Omental fat pad (tissue), 4 donors: ENCODE measurements at places on chromosomes 1 and 21. TPM values are rescaled to one million over a fixed set of nuclear protein-coding genes. Genes with fewer than 3 reads are reported as not detected.

The AQP10 gene
- total RNA-seq, result not detected

The ILDR2 gene
- total RNA-seq, result 3.5 TPM

The RGS7 gene
- total RNA-seq, result not detected

The S100A3 gene
- total RNA-seq, result 3.2 TPM

The C8B gene
- total RNA-seq, result not detected

The TRIM58 gene
- total RNA-seq, result 0.84 TPM

The NTRK1 gene
- 1.7 TPM for total RNA-seq

The FCRL1 gene
- not detected for total RNA-seq

The SYTL1 gene
- total RNA-seq, result 2.1 TPM

The BTG2 gene
- 76.3 TPM for total RNA-seq

The CCDC185 gene
- total RNA-seq, result not detected

- no peak for DNase-seq
Observed at GRCh38 chr1:201302163-201303152, 19.2 kb downstream of the PKP1 start.

GRCh38 chr1:210786546-210786945, 347.4 kb downstream of the KCNH1 start:
- DNase-seq, result no peak

DNA sequence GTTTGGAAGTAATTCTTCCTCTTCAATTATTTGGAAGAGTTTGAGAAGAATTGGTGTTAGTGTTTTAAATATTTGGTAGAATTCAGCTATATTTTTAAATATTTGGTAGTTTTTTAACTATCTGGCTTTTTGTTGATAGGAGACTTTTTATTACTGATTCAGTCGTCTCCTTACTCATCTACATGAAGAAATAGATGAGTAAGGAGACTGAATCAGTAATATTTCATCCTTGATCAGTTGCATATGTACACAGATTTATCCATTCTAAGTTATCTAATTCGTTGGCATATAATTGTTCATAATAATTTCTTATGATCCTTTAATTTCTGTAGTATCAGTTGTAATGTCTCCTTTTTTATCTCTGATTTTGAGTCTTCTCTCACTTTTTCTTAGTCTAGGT, 224.1 kb downstream of the GPR52 start:
- no peak for DNase-seq

- no peak for DNase-seq
Observed at GRCh38 chr1:195663549-195664280, 944.5 kb downstream of the KCNT2 start.

DNA sequence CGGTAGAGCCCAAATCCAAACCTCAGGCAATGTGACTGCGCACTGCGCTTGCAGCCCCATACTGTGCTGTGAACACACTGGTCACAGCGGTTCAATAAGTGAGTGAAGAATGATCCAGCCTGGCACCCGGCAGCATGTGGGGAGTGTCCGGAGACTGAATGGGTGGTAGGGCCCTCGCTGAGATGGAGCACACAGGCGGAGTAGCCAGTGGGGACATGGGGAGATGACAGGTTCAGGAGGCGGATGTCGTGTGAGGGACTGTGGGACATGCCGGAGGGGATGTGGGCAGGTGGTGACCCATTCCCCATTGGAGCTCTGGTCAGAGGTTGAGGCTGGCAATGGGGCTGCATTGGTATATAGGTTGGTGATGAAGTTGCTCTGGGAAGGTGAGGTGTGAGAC, 5.6 kb downstream of the SRARP start:
- no peak for DNase-seq

DNA sequence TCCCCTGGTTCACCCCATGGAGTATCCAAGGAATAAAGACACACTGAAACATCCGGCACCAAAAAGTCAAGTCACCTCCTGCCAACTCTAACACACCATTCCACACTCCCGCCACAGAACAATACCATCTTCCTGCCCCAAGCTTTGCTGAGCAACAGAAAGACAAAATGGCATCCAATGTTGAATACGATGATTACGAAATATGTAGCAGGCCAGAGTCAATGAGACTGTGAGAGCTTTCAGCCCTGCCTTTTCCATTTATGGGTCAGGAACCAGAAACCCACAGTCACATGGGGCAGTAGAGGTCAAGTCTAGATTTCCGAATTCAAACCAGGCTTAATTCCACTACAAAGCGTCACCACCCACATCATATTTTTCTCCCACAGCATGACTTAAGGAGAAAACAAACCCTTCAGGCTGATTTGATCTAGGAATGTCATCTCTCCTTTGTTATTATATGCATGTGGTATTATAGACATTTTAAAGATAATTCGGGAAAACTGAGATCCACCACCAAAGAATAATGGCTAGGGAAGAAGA, 249.8 kb downstream of the SETD4 start:
- DNase-seq, result no peak

DNA sequence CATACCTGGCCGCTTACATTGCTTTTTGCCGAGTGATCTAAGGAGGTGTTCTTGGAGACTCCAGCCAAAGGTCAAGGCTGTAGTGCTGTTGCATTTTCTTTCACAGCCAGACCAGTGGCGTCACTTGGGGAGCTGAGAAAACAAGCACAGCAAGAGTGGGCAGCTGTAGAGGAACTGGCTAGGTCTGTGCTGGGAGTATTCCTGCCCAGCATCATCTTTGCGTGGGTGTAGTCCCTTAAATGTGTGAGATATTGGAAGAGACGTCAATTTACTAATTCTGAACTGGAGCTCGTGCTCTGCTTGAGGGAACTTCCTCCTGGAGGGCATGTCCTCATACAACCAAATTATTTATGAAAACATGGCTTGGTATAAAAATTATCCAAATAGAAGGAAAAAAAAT, 10.2 kb downstream of the UBIAD1 start:
- no peak for DNase-seq

GRCh38 chr1:109246141-109246551, 3.2 kb upstream of the CELSR2 start:
- DNase-seq, result no peak

DNA sequence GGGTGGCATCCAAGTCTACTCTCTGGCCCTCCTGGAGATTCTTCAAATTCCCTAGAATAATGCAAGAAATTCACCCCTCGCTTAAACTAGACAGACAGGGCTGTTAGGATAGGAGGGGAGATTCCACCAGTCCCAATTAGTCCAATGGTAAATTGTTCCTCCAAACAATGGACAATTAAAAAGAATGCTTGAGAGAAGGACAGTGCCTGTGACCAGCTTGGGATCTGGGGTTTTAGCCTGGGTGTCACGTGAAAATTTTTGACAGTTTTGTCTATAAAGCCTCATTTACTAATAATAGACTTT, 177.7 kb upstream of the RAB4A start:
- DNase-seq, result no peak

DNA sequence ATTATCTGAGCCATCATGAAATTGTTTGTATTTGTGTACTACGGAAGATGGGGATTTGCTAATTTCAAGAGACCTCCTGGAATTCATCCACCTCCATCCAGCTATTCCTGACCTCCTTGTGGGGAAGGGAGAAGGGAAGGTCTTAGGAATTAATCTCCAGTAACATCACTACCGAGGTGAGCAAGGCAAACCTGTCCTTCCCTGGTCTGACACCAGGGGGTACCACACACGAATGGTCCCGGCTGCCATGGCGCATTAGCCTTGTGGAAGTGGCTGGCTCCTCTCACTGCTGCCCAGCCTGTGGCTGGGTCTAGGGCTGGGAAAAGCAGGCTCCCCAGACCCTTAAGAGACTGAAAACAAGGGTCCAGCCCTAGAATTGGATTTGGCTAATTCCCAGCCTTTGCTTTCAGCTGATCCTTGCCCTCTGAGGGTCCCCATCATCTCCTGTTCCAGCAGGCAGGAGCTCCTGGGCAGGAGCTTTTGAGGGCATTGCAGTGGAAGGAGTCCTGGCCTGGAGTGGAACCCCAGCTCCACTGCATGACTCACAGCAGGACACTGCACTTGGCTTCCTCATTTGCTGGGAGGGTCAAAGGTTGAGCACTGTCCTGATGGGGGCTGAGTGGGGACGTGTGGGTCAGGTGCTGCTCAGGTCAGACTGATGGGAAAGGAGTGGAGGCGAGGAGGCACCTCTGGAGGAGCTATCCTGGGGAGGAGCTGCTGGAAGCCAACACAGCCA, 34.8 kb downstream of the RIMS3 start:
- DNase-seq, result no peak

DNA sequence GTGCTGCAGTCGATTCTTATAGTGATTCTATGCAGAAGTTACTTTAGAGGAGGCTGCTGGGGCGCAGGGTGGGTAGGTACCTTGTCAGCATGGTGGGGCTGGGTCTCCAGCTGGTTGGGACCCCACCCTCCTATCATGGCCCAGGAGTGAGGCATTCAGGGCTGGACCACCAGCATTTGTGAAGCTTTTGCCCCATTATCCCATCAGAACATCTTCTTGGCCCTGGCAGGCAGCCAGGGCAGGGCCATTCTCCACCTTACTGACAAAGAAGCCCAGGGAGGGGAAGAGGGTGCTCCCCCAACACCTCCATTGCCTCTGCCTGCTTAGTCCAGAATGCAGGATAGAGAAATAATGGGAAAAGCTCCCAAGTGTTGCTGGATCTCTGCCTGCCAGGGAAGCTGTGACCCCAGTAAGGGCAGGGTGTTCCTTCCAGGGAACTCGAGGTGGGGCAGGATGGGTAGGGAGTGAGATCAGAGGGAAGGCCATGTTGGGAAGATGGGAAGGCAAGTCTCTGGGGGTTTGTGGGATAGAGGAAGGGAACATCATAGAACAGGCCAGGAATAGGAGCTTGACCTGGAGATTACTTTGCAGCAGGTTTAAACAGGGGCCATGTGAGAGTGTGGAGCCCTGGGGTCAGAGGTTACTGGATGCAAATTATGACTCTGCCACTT, 16.2 kb upstream of the SLC2A1 start:
- DNase-seq, result no peak

GRCh38 chr1:235052067-235053008, 76.3 kb downstream of the TOMM20 start:
- DNase-seq, result no peak

- no peak for DNase-seq
Observed at GRCh38 chr1:180213401-180214170, 16.5 kb upstream of the LHX4 start.

DNA sequence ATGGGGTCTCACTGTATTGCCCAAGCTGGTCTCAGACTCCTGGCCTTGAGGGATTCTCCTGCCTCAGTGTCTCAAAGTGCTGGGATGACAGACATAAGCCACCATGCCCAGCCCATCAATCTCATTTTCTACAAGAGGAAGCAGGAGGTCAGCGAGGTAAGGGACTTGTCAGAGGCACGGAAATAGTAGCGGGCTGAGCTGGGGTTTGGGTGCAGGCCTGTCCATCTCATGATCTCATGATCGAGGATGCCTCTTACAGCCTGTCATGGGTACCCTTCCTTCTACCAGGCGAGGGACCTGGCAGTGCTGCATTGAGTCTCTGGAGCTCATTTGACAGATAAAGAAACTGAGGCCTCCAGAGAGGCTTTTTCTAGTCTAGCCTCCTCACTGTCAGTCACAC, 28.5 kb upstream of the SCCPDH start:
- no peak for DNase-seq

DNA sequence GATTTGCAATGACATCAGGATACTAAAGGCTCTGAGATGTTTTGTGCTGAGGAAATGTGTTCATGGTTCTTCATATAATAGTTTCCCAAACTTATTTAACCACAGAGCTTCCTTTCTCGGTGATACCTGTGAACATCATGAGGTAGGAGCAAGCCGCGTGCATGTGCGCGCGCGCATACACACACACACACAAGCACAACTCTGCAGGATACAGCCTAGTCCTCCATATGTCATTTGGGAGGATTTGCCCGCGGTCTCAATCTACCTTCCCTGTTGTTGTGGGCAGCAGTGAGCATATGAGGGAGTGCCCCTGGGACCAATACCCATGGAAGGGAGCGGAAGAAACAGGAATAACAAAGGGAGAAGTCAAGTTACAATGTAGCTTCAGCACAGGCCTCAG, 12.2 kb upstream of the TTC4 start:
- no peak for DNase-seq

DNA sequence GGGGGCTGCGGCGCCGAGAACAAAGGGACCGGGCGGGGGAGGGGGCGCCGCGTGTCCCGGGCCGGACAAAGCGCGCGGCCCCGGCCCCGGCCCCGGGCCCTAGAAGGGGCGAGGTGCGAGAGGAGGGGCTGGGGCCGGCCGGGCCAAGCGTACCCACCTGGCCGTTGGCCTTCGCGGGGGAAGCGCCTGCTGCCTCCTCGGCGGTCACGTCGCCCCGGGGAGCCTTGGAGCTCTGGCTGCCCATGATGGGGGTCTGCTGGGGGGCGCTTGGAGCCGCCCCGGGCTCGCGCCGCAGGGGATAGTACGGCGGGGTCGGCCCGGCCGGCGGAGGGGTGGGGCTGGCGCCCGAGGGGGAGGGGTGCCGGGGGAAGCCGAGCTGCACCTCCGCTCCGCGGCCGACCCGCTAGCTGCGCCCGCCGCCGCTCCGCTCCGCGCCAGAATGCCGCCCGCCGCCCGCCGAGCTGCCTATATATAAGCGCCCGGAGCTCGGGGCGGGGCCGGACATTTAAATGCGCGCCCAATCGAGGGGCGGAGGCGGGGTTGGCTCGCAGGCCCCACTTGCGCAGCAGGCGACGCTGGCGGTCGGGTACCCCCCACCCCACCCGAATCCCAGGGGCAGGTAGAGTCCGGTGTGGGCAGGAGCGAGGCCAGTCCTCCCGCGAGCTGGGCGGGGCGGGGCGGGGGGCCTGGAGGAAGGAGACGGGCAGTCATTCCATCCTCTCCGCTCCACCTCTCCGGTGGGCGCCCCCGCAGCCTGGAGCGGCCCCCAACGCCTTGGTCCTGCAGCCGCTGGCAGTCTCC, at the start of gene MARCKSL1:
TSS of gene MARCKSL1 (minus strand) at position 444 of the 801 bp plus-strand sequence. CDS start at position 244, 200 bp downstream.
- peak; percentile 53 for DNase-seq

GRCh38 chr1:53416269-53416813, 42.9 kb upstream of the DMRTB1 start:
- no peak for DNase-seq

DNA sequence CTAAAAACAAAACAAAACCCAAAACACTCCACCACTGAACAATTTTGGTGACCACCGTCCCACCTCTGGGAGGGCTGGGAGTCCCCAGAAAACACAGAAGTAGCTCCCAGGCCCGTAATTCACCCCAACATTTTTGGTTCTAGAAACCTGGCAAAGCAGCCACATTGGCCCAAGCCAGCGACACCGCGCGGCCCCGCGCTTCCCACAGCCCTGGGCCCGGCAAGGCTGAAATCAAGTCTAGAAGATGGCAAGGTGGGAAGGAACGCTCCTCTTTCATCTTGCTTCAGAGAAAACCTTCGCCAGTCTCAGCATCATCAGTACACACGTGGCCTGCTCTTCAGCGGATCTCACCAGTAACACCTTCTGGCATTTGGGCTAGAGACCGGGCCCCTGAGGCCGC, 35.9 kb upstream of the NID1 start:
- DNase-seq, result no peak

DNA sequence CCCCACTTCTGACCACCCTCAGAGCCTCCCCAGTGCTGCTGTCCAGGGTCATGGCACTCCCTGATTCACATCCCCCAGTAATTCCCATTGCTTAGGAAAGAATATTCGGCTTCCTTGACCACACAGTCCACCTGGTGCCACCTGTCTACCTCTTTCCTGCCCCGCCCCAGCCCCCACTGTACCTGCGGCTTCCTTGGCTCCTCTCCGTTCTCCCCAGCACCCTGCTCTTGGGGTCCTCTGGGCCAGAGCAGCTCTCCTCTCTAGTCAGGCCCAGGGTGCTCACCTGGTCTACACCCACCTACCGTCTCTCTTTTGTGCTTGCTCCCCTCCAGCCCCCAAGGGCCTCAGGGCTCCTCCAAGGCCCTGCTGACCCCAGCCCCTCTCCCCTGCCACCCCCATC, 142.6 kb downstream of the PEX14 start:
- no peak for DNase-seq

- DNase-seq, result no peak
Observed at GRCh38 chr21:44996983-44997936, 57.4 kb downstream of the SLX9 start.
